ENCODE measurements at places on chromosomes 11 and 22. TPM values are rescaled to one million over a fixed set of nuclear protein-coding genes. Genes with fewer than 3 reads are reported as not detected.

NLRX1 gene
- total RNA-seq = 14.9 TPM

DNAJB7 gene
- total RNA-seq = not detected

GPR83 gene
- 0.05 TPM for total RNA-seq

MUC2 gene
- total RNA-seq = 0.05 TPM

UBQLN3 gene
- total RNA-seq = 0.38 TPM

RFPL2 gene
- not detected for total RNA-seq

WT1 gene
- 1.4 TPM for total RNA-seq

SYT8 gene
- not detected for total RNA-seq

All from posterior vena cava (tissue), 2 donors.